ENCODE measurements at places on chromosomes 11 and 22. TPM values are rescaled to one million over a fixed set of nuclear protein-coding genes. Genes with fewer than 3 reads are reported as not detected.

Gene GLYAT
- not detected for total RNA-seq

Gene MFNG
- total RNA-seq: 0.76 TPM

- no peak for DNase-seq
These were observed 9.2 kb downstream of the SCUBE1 start for GRCh38 chr22:43333978-43334377.

- DNase-seq: no peak
These were observed 31.8 kb upstream of the CELSR1 start for GRCh38 chr22:46569055-46569847.
